ENCODE measurements at places on chromosomes 4 and X.

GRCh38 chrX:114976292-114976691 lies 41.1 kb downstream of the IL13RA2 start:
- no peak for DNase-seq

GRCh38 chr4:120130786-120131185 lies 64.1 kb upstream of the MAD2L1 start:
- DNase-seq = no peak

DNA sequence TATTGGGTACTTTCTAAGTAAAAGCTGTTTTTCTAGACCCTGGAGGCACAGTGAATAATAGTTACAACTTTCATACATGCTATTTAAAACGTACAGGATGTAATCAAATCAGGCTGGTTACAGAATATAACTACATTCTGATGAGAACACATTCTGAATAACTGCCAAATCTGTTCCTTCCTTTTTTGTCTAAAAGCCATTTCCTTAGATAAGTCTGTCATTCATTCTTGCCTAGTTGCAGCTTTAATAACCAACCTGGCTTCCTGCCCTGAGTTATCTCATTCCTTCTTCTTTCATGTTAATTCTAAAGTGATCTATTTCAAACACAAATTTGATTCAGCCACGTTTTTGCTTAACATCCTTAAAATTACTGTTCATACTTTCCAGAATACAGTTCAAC lies 189.7 kb upstream of the ITM2A start:
- no peak for DNase-seq

DNA sequence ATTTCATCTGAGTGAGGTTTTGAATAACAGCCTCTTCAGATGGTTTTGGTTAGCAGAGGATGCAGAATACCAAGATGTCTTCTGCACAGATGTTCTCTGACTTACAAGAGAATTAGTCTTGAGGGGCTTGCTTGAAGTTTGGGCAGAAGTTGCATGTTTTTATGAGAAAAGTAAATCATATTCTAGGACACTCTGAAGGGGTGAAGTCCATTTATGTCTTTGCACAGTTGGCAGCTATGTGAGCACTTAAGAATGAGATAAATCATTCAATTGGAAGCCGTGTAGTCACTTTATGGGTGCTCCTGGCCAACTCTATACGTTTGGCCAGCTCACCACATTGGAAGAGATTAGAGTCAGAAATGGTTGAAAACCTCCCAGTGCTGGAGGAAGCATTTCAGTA lies 252.7 kb upstream of the KCNIP4 start:
- DNase-seq = no peak

GRCh38 chrX:12988797-12989196 lies 13.9 kb downstream of the TMSB4X start:
- DNase-seq = no peak

DNA sequence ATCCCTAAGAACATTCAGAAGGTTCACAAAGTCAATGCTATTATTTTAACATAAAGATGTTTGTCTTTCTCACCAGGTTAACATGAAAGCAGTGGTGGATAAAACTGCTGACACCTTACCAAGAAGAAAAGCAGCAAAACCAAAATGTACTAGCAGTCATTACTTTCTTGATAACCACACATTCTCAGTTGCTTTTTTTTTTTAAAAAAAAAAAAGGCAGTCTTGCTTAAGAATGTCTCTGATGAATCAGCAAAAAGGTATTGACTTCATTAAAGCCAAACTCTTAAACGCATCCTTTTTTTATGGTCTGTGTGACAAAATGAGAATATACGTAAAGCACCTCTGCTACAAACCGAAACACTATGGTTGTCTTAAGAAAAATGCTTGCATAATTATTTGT lies 31.9 kb downstream of the CDKL2 start:
- DNase-seq = no peak

DNA sequence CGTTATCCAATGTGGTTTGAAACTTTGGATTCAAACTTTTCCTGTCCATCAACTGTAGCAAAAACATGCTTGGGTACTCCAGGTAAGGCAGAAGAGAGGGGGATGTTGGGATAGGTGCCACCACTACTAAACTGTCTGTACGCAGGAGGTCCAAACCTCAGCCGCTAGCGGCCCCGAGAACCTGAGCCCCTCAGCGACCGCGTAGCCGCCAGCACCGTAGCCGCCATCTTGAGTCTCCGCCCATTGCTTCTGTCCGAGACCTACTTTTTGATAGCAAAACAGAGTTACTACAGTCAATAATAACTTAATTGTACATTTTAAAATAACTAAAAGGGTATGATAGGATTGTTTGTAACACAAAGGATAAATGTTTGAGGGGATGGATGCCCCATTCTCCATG lies 119.9 kb upstream of the GRID2 start:
- no peak for DNase-seq

DNA sequence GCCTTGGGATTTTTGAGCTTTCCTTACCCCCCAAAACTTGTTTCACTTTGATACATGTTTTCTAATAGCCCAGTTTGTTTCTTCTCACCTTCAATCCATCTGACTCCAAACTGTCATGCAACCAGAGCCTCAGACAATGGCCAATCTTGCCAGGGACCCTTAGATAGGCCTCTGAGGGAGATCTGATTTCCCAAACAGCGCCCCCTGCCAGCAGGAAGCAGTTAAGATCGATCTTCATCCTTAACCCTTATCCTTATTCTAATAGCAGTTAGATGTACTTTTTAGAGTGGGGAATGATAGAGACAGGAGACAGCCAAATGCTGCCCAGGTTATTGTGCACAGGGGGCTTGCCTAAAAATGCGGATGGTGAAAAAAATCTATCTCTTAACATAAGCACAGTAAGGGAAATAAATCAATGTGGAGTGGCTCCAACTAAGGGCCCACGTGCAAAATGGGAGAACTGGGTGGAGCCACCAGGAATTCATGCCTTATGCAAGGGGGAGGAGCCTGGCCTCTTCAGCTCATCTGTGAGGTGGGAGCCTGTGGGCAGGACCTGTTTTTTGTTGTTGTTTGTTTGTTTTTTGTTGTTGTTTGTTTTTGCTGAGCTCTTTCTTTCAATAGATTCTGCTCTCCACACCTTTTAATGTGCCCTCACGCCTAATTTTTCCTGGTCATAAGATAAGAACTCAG lies 833.6 kb upstream of the AGA start:
- no peak for DNase-seq

Measured in RWPE2 (cell line).